ENCODE measurements at places on chromosomes 5 and 9. TPM values are rescaled to one million over a fixed set of nuclear protein-coding genes. Genes with fewer than 3 reads are reported as not detected.

The SELENOP gene
- 1.5 TPM for total RNA-seq

The SNCB gene
- not detected for total RNA-seq

The ASS1 gene
- 216 TPM for total RNA-seq

The AJM1 gene
- 1.4 TPM for total RNA-seq

The CDC20B gene
- not detected for total RNA-seq

The ZNF300 gene
- 5.1 TPM for total RNA-seq

The IL31RA gene
- total RNA-seq: 0.89 TPM

The FCN2 gene
- not detected for total RNA-seq

The DCTN3 gene
- 130 TPM for total RNA-seq

The DOCK8 gene
- not detected for total RNA-seq

The C5orf24 gene
- total RNA-seq: 41.4 TPM

The PCDHGA11 gene
- total RNA-seq: 21.7 TPM

Measured in GM23248 (cell line).